CD4-positive, alpha-beta T cell treated with Interleukin-10 for 1 hour (primary cell): ENCODE measurements at places on chromosomes 7 and 10.

DNA sequence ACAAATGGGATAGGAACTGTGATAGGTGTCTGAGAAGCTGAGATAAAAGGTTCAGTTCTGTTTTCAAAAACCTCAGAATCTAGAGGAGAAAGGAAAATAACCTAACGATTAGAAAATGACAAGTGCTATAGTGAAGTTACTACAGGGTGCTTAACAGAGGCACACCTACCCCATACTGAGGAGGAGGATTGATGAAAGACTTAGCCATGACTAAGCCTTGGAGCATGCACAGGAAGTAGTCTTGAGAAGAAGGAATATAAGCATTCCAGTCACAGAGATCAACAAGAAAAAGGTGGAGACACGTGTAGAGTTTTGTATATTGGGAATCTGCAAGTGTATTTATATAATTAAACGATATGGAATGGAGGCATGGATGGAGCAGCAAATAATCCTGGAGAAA lies 1225.5 kb upstream of the CELF2 start:
- DNase-seq, result no peak

GRCh38 chr7:7090460-7090859 lies 91.9 kb upstream of the C1GALT1 start:
- DNase-seq, result no peak

DNA sequence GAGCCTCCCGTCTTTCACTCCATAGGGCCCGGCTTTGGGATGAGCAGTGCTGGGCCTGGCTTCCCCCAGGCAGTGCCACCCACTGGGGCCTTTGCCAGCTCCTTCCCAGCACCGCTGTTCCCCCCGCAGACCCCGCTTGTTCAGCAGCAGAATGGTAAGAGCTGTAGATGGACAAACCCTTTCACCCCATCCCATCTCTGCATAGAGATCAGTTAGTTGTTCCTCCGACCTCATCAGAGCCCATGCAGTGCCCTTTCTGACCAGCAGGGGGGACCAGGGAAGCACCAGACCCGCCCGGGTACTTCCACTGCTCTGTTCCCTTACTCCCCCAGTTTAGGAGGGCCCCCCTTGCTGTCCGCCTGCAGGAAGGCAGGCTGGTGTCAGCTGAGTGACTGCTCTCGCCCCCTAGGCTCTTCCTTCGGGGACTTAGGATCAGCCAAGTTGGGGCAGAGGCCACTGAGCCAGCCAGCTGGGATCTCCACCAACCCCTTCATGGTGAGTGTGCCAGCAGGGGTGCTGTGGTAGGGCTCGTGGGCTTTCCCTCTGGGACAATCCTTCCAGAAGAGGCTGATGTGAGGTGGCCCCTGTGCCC lies 9.8 kb downstream of the SAP25 start:
- DNase-seq, result peak; percentile 86

- no peak for DNase-seq
Observed at GRCh38 chr7:22962775-22963350, 51.1 kb downstream of the HYCC1 start.

DNA sequence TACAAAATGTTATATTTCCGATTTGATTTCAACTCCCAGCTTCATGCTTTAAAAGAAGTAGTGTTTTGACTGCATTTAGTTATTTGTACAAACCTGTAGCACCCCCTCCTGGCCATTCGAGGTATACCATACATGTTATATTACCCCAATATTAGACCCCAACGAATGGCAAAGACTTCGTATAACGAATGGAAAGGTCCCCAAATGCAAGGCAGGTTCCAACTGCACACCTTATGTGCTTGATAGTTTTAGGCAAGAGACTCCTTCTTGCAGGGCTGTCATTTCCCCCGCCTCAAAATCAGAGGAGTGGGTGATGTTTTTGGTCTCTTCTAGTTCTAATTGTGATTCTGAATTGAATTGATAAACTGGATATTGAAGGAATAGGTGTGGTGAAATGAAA lies 101.1 kb upstream of the TARP start:
- peak; percentile 74 for DNase-seq
